ENCODE measurements at places on chromosomes 11 and 22.

DNA sequence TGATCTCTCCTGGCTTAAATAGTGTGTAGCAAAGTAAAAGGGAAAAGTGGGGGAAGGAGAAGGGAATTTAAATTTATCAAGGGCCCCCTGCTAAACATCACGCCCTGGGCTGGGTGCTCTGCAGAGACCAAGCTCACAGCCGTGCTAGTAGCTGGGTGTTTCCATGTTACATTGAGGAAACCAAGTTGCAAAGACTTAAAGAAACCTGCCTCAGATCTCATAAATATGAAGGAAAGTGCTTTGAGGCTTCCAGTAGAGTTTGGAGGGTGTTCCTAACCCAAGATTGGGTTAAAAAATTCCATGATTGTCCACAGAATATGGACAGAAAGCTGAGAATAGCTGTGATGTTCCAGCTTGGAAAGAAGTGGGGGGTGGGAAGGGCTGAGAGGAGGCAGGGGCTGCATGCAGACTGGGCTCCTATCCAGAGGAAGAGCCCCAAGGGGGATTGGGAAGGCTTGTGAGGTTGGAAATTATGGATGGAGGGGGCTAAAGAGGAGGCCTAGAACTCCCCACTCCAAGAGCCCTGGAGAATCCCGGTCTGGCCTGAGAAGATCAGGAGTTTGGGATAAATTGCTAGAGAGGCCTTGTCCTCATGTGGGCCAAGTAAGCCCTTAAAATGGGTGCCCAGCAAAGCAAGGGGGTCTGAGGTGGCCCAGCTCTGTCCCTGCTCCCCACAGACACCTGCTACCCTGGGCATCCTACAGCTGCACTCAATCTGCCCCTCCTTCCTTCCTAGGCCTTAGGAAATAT lies 25.0 kb upstream of the OAF start:
- peak; percentile 96 for DNase-seq

DNA sequence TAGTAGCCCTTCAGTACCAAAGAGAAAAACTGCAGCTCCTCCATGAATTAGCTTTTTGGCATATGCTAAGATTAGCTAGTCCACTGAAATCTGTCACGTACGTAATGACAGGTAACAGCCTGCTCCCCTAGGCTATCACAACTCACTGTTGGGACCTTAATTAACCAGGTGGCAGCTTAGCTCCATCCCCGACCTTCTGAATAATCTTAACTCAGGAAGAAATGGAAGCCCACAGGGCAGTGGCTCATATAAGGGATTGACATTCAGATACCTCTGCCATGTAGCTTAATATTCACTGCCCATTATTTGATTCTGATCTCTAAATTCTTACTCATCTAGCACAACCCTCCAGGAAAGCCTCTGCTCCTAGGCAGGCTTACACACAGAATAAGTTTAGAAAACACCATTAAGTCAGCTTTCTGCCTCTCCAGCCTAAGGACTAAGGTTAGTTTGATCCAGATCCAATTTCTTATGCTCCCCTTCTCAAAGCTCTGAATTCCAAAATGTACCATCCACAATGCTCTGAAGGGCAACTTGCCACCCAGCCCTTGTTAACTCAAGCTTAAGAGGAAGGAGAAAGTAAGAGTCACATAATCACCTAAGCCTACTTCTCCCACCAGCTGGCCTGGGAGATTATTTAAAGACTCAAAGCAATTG lies 5.0 kb downstream of the HSPA8 start:
- no peak for DNase-seq

- DNase-seq, result no peak
Measured at GRCh38 chr11:61079416-61080150, 22.7 kb upstream of the CD5 start.

DNA sequence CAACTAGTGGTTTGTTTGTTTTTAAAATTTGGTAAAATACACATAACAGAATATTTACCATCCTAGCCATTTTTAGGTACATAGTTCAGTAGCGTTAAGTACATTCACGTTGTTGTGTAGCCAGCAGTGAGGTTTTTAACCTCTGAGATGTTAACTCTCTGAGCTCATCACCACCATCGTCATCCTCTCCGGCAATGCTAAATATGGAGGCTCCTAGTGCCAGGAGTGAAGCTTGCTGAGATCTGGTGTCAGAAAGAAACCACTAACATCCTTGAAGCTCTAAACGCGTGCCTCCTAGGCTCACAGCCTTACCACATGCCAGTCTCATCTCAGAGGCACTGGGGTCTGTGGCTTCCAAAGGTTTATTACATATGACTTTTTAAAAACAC lies 330.2 kb upstream of the B3GAT1 start:
- DNase-seq, result no peak

GRCh38 chr11:62054484-62055121 lies 69.2 kb upstream of the INCENP start:
- DNase-seq, result no peak

- DNase-seq, result no peak
Measured at GRCh38 chr22:20578192-20578591, 70.8 kb downstream of the MED15 start.

DNA sequence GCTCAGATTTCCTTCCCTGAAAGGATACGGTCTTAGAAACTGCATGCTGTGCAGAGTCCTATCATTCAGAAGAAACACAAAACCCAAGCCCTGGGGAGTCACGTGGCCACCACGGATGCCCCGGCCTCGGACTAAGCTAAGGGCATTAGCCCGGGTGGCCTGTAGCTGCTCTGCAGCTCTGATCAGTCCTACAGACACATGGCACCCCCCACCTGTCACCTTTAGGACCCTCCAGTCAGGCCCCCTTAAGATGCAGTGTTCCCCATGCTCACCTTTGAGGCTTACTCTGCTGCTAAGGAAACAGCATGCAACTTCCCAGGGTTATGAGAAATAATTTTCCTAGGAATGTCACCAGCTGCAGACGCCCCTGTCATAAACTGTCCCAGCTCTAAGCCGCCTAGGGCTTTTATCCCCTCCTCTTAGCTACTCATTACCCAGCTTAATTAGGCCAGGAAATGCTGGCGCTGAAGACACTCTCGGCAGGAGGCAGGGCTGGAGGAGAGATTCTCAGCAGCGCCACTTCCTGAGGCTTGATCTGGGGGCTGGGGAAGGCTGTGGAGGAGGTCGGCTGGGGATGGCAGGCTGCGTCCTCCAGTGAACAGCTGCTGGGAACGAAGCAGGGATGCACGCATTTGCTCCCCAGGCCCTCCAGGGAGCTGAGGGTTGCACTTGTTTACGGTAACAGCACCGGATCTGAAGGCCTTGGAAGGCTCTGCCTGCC lies 47.2 kb upstream of the ADA2 start:
- DNase-seq, result peak; percentile 47

- DNase-seq, result no peak
Measured at GRCh38 chr11:559712-560304, 730 bp downstream of the LMNTD2 start.

GRCh38 chr11:113974741-113975470 lies at the start of gene HTR3A:
Gene HTR3A (plus strand): TSS chr11:113975108. CDS start chr11:113975326, 218 bp downstream.
- no peak for DNase-seq

DNA sequence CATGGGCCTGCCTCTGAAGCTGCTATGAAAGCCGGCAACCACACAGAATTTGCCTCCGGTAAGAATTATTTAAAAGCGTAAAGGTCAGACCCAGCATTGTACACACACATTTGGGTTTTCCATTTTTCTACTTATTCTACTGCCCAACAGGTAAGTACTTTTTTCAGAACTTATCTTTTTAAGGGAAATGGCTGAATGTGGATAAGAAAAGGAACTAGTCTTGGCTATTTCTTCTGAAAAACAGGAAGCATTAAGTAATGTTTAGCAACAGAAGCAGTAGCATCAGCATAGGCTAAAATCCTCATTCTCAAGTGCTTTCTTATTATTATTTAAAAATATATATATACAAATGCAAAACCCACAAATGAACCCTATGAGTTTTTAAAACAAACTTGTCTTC lies 103.1 kb downstream of the MPPED2 start:
- no peak for DNase-seq

DNA sequence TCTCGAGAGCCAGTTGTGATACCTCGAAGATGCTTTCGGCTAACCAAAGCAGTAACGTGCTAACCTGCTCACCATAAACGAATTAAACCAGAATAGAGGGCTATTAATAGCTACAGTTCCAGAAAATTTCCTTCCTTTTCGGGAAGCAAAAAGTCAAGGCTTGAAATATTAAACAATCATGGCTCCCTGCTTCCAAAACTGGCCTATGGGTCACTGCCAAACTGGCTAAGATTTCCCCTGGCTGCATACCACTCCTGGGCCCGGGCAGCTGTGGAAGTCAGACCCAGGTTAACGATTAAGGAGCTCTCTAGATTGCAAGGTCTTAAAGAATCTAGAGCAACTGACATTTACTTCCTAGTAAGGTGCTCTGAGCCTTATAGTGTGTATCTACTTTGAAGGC lies 1.7 kb downstream of the AMOTL1 start:
- peak; percentile 31 for DNase-seq

GRCh38 chr11:86948733-86949132 lies 6.5 kb downstream of the FZD4 start:
- no peak for DNase-seq

- no peak for DNase-seq
Measured at GRCh38 chr11:64294774-64295173, 3.7 kb downstream of the KCNK4 start.

- DNase-seq, result no peak
Measured at GRCh38 chr22:22927888-22928665, 40.5 kb downstream of the IGLL5 start.

GRCh38 chr22:40302149-40302548 lies 44.2 kb upstream of the ADSL start:
- no peak for DNase-seq

DNA sequence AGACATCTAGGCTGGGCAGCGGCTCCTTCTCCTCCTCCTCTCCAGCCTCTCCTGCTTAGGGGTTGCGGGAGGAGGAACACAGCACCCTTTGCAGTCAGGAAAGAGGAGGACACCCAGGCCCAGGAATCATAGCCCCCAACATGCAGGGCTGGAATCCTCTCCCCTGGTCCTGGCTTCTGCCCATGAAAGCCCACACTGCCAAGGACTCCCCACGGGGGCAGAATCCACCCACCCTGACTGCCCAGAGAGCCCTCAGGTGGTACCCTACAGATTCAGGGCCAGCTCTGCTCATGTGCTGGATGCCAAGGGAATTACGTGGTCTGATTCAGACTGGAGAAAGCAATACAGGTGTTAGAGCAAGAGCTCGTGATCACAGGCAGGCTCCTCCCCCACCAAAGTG lies 4.5 kb downstream of the ESS2 start:
- no peak for DNase-seq

- no peak for DNase-seq
Measured at GRCh38 chr11:350723-351255, 18.5 kb upstream of the B4GALNT4 start.

GRCh38 chr11:11313426-11313825 lies 39.6 kb downstream of the CSNK2A3 start:
- no peak for DNase-seq

- DNase-seq, result no peak
Measured at GRCh38 chr11:15735706-15736105, 620.6 kb downstream of the SOX6 start.

GRCh38 chr11:45145379-45146071 lies 914 bp upstream of the PRDM11 start:
- no peak for DNase-seq

DNA sequence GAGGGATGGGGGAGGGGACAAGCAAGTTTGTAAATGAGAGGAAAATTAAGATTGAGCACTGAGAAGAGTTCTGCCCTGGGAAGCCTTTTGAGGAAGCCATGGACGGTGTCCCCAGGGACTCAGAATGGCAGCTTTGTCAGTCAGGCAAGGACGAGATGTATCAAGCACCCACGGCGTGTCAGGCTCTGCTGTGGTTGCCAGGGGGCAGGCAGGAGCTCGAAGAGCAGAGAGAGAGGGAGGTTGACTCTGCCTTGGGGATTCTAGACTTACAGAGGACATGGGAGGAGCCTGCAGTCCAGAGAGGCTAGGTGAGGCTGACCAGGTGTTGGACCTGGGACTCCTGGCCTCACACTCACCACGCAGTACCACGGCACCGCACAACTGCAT lies 29.1 kb upstream of the SYT7 start:
- no peak for DNase-seq

GRCh38 chr11:58902881-58903280 lies 36.4 kb upstream of the GLYATL1 start:
- no peak for DNase-seq

DNA sequence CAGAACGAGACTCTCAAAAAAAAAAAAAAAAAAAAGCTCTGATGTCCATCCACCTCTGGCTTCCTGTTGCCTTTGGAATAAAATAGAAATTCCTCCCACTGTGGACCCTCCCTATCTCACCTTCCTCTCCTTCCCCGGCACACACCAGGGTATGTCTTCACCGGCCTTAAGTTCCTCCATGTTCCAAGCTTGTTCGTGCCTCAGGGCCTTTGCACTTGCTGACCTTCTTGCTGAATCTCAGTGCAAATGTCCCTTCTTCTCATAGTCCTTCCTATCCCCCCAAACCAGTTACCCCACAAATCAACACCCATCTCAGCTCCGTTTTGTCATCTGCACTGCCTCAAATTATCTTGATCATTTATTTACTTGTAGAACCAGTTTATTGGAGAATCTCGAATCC lies 20.6 kb downstream of the IFT27 start:
- DNase-seq, result no peak

DNA sequence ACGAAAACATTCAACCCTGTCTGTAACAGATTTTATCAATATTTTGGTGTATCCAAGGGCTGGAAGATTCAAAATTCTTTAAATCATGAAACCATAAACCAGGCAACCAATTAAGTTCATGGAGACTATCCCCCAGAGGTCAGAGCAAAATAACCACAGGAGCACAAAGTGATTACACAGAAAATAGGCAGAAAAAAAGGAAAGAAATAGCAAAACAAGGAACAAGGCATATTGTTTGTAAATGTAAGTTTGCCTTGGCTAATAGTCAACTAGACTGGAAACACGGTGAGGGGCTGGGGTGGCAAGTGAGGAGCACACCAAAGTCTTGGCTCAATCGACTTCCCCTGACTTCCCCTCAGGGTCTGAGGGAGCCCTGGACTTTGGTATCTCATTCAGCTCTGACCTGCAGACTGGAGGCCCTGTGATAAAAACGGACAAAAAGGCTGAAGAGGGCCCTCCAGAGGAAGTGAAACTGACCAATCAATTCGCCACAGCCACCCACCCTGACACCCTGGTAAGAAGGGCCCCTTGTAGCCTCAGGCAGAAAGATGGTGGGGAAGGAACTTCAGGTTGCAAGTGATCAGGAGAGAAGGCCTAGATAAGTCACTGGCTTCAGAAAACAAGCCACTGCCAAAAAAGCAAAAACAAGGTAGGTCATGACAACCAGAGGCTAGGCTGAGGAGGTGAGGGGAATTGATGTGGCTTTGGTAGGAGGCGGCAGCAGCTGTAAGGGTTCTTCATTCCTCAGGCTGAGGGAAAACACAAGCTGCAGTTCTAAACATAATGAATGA lies 1.8 kb downstream of the SIK3 start:
- DNase-seq, result no peak

DNA sequence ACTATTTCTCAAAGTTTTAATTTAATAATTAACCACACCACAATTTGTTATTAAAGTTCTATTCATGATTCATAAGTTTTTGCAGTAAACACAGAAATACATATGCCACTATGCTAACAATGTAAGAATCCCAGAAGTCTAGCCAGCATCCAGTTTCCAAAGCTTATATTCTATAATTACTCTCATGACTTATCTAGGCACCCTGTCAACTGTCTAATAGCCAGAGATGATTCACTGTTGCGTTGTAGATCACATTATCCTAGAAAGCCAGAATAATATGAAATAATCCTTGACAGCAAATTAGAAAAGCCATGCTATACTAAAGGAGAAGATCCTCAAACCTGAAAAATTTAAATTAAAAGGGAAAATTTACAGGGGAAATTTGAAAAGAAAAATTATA lies 141.0 kb downstream of the SOX6 start:
- no peak for DNase-seq

- no peak for DNase-seq
Measured at GRCh38 chr11:134425413-134425812, 13.4 kb upstream of the B3GAT1 start.

GRCh38 chr22:26744892-26745808 lies 87.8 kb downstream of the MIAT start:
- no peak for DNase-seq

All from hindlimb muscle (tissue), 1 donor.